Brain pericyte (primary cell): ENCODE measurements at places on chromosomes 7 and 10.

- no peak for DNase-seq
These were observed 163.9 kb downstream of the MAD1L1 start for GRCh38 chr7:2068693-2069471.

DNA sequence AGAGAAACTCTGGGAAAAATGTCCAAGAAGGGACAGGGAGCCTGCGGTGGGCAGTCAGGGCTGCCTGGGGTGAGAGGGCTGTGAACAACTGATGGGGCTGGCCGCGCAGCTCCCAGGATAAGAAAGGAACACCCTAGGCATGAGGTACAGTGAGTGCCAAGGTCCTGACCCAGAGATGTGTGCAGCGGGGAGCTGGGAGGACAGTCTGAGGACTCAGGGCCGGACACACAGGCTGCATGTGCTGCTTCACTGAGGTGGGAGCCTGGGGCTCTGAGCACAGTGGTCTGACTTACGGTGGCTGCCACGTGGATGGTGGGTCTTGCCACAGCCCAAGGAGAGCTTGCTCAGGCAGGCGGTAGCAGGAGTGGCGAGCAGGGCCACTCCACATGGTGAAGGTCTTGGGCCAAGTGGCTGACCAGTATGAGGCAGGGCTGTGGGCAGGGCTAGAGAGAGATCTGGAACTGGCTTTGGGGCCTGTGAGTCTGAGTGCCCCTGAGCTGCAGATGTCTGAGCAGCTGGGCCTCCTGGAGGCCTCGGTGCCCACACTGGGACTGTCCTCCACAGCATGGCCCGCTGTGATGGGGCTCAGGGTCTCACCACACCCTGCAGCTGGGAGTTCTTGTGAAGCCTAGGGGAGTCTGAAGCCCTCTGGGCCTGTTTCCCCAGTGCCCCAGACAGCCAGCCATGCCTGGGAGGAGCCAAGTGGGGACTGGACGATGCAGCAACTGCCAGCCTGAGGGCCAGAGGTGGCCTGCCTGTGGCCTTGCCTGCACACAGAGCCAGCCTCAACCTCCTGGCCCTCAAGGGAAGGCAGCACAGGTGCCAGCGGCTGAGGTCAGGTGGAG is 60.3 kb downstream of the RASGEF1A start:
- DNase-seq, result no peak

GRCh38 chr10:133141958-133142340 is 18.1 kb upstream of the KNDC1 start:
- no peak for DNase-seq

DNA sequence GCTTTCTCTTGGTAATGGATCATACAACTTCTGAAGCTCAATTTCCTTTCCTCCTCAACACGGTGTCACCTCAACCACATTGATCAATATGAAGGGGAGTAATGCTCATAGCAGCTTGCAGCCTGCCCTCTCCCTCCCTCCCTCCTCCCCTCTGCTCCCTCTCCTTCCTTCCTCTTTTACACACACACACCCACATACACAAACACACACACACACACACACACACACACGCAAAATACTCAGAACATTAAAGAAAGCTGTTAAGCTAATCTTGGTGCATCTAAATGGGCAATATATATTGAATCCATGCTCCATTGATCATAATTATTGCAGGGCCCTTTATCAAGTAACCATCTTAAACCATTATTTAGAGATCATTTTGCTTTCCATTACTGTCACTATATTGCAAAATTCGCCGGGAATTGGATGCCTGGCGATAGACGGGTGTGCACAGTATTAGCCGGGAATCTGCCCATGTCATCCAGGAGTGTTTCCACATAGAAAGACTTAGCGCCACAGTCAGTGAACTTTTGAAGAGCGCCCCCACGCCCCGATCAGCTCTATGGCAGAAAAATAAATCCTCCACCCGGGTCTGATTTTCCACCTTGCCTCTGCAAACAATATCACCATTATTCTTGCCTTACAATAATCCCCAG is 122.0 kb downstream of the PRLHR start:
- DNase-seq, result no peak

DNA sequence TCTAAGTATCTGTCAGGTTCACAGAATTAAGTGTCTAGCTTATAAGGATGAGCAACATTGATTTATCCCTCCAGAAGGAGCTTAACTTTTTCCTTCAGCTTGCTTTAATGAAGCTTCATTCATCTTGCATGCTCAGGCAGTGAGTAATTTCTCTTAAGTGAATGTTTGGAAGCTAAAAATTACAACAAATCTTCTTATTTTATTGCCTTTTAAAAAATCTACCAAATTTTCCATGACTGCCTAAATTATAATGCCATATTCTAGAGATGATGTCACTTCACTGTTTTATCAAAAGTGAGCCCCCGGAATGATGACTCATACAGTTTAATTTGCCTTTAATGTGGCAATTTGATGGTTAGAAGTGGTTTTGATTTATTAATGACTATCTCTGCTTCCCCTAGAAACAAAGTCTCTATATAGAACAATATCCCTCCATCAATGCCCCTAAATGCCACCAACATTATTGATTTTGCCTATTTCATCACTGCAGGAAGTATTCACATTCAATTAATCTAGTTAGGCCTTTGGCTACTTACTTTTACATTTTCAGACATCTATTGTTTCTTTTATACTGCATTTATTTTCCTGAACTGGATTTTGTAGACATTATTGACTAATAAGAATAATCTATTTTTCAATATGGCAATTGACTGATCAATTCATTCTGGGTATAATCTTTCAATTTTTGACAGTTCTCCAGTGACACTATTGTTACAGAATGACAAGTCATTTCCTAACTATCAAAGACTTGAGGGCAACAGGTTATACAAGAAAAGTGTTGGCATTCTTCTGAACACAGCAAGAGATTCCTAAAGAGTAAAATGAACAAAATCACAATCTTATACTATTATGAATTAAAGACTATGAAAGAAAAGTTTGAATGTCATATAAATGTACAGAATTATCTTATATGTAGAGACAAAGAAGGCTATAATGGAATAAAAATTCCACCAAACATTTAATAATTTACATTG is 139.3 kb upstream of the ODAD2 start:
- DNase-seq, result no peak

DNA sequence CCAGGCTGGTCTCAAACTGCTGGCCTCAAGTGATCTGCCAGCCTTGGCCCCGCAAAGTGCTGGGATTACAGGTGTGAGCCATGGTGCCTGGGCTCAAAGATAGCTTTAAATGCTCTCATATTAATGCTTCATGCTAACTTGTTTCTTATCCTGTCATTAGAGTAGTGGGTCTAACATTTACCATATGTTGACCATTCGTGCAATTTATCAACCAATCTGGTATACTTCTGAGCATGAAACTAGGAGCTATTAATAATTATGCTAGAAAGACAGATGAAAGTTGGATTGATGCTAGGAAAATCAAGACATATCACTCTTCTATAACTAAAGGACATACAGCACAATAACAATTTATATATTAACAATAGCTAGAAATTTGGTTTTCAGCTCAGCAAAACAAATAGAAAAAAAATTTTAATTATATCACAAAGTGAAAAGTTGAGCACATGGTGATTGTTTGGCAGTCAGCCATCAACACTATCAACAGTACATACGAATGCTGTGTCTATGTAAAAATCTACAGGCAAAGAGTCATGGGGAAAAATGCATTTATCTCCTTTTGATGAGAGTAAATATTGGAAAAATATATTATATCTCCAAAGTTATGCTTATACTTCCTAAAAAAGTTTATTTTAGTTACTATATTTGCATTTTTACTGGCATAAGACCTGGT is 112.1 kb upstream of the ABCB5 start:
- no peak for DNase-seq

GRCh38 chr10:73910401-73910763 is 550 bp upstream of the PLAU start:
- DNase-seq, result no peak

- DNase-seq, result no peak
These were observed 23.5 kb downstream of the VKORC1L1 start for GRCh38 chr7:65896279-65896870.

DNA sequence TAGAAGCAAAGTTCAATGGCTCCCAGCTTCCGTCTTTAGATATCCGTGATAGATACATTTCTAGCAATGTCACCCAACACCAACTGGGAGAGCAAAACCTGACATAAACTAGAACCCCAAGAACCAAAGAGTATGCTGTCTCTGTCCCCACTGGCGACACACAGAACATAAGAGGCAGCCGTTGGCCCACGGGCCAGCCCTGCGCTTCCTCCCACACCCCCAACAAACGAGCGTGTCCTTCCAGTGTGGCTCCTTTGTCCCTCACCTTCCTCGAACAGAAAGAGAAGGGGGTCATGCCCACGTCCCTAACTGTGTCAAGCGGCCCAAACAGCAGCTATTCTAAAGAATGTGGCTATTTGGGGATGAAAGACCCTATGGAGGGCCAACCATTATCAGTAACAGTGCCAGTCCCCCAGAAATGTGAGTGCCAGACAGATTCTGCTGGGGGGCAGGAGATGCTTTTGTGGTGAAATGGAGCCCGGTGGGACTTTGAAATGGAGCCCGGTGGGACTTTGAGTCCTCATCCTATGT is 171.9 kb downstream of the USP6NL start:
- DNase-seq, result no peak

DNA sequence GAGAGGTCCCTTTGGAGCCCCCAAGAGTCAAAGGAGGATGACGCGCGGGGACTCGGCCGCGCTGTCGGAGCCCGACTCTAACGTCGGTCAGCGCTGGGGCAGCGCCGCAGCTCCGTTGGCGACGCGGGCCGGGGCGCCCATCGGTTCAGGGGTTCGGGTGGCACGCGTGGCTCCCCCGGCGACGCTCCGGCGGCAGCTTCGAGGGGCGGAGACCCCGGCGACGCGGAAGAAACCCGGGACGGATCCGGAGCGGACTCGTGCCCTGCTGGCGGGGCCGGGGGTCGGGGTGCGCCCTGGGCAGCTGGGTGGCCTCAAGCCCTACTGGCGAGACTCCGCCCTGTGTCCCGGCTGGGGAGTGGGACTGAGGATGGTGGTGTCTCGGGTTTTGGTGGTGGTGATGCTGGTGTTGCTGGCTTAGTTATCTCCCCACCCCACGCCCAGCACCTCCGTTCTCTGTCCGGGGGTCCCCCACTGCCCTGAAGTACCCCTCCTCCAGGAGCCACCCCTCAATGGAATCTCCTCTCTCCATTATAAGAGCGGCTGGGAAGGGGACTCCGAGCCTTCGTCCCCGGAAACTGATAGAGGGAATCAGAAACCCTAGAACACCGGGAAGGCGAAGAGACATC is at the start of gene NAT16:
NAT16 (minus strand) TSS at position 164 of the 626 bp plus-strand sequence. CDS start 5,486 bp downstream, outside the sequence.
- DNase-seq, result no peak

GRCh38 chr7:43621729-43622448 is 39.0 kb downstream of the STK17A start:
- DNase-seq, result no peak
